ENCODE measurements at places on chromosomes 11 and 22.

DNA sequence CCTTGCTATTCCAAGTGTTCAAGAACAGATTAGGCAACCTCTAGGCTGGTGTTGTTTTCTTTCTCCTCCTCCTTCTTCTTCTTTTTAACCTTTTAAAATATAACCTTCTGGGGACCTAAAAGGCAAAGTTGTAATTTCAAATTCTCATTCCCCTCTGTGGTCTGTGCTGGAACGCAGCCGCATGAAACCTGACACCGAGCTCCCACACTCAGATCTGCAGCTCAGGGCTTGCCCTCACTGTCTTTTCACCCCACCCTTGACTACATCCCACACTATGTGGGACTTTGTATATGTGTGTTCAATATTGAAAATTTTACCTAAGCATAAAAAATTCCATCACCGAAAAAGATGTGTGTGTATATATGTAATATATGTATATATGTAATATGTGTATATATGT, 62.0 kb upstream of the ARHGAP42 start:
- peak; percentile 24 for DNase-seq

DNA sequence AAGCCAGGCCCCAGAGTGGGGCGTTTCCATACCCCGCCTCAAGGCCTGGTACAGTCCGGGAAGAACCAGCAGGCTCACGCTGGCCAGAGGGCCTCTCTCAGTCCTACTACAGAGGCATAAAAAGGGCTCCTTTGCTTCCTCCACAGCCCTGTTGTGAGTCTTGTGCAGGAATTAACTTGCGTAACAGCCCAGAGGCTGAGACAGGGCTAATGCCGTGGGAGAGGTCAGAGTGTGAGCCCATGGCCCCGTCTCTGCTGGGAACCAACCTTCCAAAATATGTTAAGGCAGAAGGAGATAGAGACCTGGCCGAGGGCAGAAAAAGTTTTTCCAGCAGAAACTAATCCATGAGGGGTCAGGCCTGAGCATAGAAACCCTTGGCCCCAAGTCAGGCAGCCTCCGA, 19.9 kb upstream of the TMEM184B start:
- DNase-seq = no peak

DNA sequence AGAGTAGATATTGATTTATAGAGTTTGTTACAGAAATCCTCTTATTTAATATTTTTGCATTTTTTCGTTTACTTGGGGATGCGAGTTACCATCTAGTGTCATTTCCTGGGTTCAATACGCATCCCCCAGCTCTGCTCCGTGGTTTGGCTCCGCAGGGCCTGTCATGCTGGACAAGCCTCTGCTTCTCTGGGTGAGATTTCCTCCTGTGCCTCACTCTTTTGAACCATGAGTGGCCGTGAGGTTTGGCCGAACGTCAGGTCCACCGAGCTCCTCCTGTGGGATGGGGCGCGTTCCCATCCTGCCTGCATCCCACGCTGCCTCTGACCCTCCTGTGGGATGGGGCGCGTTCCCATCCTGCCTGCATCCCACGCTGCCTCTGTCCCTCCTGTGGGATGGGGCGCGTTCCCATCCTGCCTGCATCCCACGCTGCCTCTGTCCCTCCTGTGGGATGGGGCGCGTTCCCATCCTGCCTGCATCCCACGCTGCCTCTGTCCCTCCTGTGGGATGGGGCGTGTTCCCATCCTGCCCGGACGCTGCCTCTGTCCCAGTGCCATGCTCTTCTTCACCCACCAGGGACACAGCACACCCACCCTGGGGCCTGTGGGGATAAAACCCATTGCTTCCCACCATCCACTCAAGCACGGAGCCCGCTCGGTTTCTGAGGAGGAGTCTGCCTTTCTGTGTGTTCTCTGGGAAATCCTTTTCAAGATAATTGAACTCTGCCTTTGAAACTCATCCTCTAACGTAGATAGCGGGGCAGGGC, 506.8 kb downstream of the BRD1 start:
- DNase-seq = no peak

DNA sequence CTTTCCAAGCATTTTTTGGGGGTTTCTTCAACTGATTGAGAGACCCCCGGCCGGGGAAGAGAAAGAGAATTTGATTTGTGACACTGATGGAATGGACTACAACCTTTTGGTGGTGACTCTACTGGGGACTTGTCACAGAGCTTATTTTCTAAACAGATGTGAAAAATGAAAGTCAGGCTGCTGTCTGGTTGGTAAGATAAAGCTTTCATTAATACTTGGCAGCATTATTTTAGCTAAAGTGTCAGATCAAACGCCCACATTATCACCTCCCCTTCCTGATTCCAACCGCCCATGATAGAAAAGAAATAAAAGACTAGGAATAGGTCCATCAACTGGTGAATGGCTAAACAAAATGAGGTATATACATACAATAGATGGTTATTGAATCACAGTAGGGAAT, 45.6 kb upstream of the EHF start:
- DNase-seq = no peak

- no peak for DNase-seq
Observed at GRCh38 chr11:69658626-69659450, 16.3 kb downstream of the LTO1 start.

DNA sequence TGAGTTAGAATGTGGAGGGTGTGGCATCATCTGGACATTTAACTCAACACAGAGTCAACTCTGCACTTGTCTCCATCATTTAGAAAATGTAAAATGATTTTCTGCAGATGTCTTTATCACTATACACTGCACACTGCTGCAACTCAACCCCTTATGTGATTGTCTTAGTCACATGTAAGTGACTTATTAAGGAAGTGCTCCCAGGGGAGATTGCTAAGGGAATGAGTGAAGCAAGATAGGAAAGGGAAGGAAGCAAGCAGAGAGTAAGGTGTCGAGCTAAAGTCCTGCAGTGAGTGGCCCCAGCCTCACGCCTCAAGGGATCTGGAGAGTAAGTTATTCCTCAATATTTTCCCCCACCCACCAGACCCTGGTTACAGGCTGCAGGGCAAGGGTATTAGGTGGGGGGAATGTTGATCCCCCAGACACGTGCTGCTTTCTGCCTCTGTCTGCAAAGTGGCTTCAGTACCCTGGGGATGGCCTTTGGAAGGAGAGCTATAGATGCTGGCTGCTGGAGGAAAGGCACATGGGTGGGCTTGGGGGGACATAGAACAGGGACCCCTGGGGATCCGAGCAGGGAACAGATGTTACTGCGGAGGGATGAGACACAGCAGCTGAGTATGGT, 7.2 kb upstream of the CBX6 start:
- no peak for DNase-seq

DNA sequence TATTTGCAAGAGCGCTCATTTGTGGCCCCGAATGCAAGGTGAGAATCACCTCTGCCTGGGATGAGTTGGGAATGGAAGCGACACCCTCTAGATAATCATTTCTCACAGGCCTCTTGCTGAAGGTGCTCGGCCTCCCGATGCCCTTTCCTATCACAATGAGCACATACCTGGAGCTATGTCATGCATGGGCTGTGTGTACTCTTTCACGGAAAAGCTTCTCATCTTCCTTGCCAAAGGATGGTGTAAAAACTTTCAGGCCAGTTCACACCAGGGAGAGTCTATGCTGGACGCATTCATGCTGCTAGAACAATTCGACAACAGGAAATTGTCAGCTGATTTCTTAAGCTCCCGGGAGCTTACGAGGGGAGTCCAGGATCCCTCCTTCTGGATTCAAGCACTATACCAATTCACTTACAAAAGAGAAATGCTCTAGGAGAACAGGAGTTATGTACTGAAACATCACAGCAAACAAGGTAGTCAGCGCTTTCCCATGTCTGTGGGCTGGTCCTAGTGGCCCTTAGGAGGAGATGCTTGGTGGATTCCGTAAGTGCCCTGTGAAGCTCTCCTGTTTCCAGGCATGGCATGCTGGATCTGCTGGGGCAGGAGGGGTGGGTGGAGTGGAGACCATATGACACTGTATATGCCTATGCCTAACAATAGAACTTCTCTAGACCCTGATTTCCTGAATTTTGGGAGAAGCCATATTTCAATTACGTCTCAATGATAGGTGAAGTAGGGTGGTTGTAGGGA, 53.1 kb upstream of the B3GAT1 start:
- no peak for DNase-seq

DNA sequence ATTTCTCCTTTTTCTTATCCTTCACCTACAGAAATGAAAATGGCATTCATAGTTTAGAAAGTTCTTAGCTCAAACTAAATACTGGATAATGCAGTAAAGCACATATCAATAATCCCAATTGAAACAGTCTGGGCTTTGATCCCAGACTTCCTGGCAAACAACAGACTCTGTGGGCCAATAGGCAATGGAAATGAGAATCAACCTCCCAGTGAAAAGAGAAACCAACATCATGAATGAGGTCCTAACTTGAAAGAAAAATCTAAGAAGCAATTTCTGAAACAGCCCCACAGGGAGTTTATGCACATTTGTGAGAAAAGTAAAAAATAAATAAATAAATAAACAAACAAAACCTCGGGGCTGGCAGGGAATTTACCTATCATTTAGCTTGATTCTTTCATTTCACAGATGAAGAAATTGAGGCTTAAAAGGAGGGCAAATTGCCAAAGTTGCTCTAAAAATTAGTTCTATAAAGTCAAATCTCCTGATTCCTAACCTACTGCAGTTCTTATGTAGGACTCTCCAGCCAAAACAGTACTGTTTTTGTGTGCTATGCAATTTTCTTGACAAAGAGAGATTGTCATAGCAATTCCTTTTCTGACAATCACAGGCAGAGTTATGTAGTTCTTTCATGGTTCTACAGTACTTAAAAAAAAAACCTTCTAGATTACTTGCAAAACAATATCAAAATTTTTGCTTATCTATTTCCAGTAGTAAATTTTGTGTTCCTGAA, 265.8 kb downstream of the GRM5 start:
- DNase-seq = no peak

DNA sequence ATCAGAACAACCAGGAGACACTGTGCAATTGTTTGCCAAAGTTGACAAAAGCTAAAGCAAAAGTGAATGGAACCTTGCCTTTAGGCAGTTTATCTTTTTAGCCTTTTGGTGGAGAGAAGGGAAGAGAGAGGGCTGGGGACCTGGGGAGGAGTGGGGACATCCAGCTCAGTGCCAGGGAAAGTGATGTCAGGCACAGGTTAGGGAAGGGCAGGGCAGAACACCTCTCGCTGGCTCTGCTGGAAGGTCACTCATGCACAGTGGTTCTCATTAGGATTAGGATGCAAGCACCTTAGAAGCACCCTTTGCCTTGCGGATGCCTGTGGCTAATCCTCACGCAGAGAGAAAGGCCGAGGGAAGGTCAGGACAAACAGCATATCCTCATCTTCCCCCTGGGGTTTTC, 14.3 kb upstream of the LINC01488 start:
- no peak for DNase-seq

DNA sequence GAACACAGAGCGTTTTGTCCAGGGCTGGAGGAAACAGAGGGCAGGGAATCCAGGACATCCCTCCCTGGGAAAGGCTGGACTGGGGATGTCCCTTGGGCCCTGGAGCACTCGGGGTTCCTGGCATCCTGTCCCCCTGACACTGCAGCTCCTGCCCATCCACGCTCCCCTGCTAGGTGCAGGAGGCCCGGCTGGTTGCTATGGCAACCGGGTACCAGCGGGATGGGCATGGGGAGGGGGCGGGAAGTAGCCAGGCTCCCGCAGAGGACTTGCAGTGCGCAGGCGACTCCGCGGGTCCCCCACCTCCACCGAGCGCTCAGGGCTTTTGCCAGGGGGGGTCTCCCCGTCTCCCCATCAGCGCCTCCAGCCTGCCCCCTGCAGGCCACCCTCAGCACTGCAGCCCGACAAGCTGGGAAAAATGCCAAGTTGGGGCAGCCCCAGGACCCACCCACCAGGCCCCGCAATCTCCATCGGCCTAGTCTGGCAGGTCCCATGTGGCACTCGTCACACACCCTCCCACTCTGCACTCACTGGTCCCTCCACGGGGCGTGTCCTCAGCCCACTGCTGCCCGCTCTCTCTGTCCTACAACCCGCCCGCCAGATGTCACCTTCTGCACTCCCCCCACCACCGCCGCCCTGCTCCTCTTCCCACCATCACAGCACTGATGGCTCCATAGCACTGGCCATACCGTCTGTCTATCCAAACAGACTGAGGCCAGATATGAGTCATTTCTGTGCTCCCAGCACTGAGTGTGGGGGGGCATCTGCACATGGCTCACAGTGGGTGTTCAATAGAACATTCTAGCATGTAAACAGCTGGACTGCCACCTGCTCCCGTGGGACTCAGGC, 31.5 kb downstream of the KIAA0930 start:
- DNase-seq = peak; percentile 83

Data from fibroblast of skin of scalp (primary cell).